ENCODE measurements at places on chromosomes 3 and 15.

DNA sequence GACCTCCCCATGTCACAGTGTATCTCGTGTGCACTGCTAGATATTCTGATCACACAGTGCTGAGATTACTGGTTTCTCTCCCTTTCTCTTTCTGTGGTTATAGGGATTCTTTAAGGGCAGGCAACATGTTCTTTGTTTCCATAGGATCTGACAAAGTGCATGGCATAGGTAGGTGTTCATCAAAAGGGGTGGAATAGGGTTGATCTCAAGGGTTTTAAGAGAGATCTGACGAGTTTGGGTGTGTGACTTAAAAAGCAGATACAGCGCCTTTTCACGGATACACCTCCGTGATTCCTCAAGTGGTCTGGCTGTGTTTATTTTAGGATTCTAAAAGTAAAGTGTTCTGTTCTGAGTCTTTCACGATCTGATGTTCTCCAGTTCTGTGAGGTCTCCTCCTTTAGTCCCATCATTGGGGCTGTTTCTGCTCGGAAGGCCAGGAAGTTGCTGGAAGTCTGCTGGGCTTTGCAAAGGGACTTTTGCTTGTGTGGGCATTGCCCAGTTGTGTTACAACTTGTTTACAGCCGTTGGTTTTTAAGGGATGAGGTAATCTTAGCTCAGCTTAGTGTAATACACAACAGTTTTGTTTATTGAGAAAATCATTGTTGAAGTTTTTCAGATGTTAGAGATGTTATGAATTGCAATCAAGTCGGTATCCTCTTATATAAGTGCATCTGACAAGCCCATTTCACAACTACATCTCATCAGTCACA is 34.8 kb downstream of the IGF1R start:
- DNase-seq, result no peak

DNA sequence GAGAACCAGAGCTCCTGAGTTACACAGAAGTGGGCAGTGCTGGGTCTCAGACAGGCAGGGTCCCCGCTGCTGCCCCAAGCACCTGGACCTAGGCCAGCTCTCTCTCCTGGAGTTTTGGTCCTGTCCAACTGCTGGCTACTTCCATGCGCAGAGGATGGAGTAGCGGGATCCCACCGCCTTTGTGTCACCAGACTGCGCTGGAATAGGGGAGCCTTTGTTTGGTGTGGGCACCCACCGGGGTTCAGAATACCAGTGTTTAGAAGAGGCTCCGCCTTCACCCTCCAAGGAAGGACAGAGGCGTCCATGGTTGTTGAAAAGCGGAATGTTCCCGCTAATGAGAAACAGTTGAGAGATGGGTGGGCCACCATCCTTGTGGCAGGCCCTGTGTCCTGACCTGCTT is 154.4 kb downstream of the DNAJB8 start:
- no peak for DNase-seq

- no peak for DNase-seq
These were observed 188.7 kb downstream of the UBE3A start for GRCh38 chr15:25250011-25250596.

DNA sequence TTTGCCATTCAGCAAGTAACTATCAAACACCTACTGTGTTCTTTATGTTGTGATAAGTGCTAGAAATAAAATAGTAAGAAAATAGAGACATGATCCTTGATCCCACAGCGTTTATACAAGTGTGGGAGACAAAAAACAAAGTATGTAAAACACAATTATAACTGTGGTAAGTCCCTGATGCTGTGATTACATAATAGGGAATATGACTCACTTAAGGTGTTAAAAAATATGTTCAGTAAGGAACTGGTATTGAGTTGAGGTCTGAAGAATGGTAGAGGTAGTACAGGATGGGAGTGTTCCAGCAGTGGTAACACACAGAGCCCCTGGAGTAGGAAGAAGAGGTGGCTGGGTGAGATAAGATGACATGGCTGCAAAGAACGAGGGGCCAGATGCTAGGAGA is 132.1 kb upstream of the TMC3 start:
- no peak for DNase-seq

Measured in astrocyte of the spinal cord (primary cell).